Kidney glomerular epithelial cell (primary cell): ENCODE measurements at places on chromosomes 16 and 17.

- no peak for DNase-seq
These were observed 10.3 kb downstream of the ANKRD13B start for GRCh38 chr17:29603109-29603674.

DNA sequence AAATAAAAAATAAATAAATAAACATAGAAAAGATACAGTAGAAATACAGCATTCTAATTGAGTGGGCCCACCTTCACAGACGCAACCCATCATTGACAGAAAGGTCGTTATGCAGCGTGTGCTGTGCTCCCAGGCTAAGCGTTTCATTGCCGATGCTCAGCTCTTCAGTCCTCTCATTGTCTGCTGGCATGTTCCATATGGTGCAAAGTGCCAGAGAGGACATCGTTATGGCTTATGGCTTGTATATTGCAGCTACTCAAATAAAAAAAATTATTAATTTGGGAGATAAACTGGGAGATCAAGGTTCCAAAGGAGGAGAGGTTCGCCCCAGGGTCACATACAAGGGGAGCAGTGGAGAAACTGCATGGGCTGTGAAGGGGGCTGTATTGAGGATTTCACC, 11.3 kb upstream of the UBALD2 start:
- DNase-seq, result no peak

DNA sequence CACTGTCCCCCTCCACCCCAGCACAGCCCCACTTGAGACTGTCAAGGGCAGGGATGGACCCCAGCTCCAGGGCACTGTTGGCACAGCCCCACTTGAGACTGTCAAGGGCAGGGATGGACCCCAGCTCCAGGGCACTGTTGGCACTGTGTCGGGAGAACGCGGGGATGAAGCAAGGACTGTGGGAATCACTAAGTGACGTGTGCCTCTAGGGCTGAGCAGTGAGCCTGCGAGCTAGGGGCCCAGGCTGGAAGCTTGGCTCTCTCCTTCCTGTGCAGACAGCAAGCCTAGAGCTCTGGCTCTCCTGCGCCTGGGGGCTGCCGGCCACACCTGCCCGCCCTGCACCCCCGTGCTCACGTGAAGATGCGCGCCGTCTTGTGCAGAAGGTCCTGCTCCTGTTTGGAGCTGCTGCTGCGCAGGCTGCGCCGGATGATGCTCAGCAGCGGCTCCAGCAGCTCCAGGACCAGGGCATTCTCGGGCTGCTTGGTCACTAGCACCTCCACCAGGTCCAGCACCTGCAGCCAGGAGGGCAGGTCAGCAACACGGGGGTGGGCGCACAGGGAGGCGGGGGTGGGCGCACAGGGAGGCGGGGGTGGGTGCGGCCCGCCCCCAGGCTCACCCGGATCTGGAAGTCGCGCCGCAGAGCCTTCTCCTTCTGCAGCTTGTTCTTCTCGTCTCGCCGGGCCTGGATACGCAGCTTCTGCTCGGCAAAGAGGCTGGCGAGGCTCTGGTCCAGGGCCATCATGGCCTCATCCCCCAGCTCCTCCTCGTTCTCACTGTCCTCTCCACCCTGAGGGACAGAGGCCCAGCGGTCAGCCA, 10.8 kb downstream of the MYBBP1A start:
- no peak for DNase-seq

DNA sequence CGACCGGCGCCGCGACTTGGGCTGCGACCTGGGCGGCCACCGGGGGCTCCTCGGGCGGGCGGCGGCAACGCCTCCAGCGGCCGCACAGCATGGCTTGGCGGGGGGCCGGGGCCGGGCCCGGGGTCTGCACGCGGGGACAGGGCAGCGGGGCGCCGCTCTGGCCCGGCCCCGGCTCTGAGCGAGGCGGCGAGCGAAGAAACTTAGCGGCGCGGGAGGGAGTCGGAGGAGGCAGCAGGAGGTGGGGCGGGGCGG, at the start of gene PLCD3:
PLCD3 (minus strand) TSS at position 196 of the 252 bp plus-strand sequence; CDS start at position 91, 105 bp downstream.
- DNase-seq, result peak; percentile 69

- no peak for DNase-seq
These were observed 45.8 kb upstream of the NOS2 start for GRCh38 chr17:27846042-27846655.

DNA sequence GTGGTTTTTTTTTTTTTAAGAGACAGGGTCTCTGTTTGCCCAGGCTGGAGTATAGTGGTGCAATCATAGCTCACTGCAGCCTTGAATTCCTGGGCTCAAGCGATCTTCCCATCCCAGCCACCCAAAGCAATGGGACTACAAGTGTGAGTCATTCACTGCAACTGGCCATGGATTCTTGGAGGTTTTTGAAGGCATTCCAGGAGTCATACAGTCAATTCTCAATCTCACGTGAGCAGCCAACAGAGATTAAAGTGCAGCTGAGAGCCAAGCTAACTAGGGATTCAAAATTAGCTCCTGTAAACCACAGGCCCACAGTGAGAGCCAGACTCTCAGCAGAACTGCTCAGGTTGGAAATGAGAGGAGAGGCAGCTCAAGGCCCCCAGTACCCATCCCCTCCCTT, 30.2 kb downstream of the XPO6 start:
- DNase-seq, result peak; percentile 83

GRCh38 chr16:86181526-86181925, 282.6 kb downstream of the IRF8 start:
- no peak for DNase-seq

- DNase-seq, result no peak
These were observed 160.8 kb downstream of the ZNF18 start for GRCh38 chr17:11836508-11836907.

- peak; percentile 61 for DNase-seq
These were observed 7.4 kb upstream of the FLYWCH1 start for GRCh38 chr16:2904100-2904921.

DNA sequence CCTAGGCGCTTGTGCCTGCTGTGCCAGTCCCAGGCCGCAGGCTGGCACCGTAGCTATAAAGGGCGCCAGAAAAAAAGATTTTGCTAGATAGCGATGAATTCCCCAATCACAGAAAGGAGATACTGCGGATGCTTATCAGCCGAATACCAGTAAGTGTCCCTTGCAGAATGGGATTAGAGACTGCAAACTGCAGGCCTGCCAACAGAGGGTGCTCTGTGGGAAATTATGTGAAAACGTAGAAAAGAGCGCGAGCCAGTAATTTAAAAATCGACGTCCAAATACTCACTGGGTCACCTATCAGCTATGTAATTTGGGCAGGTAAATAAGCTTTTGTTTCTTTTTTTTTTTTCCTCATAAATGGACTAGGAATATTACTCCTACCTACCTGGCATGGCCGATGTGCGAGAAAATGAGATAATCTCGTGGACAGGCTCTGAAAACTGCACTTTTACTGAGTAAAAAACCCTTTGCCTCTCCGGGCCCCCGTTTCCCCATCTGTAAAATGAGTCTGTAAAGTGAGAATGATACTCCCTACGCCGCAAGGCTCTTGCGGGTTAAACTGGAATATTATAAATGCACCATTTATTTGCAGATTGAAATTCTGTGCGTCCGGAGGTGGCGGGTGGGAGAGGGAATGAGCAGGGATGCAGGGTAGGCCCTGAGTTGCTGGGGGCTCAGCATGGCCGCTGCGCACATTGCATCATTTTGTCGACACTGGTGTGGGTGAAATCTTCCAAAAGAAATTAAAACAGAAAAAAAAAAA, 1.2 kb upstream of the COG1 start:
- peak; percentile 48 for DNase-seq

DNA sequence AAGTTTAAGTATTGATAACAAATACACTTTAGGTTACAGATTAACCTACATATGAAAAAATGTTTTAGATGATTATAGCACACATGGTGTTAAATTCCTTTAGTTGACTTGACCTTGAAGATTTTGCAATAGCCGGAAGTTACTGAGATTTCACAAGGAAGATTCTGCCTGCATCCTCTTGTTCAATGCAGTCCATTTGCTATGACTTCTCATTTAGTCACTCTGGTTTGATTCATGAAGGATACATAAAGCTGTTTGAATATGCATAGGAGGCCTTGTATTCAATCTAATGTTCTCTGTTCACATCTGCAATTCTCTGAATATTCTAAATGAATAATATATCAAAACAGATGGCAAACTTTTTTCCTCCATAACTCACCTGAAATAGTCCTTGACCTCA, 870.2 kb upstream of the GOT2 start:
- DNase-seq, result no peak
